ENCODE measurements at places on chromosomes 11 and 22.
A peak's percentile ranks its signal among the peaks of the same experiment; 100 is the strongest.

DNA sequence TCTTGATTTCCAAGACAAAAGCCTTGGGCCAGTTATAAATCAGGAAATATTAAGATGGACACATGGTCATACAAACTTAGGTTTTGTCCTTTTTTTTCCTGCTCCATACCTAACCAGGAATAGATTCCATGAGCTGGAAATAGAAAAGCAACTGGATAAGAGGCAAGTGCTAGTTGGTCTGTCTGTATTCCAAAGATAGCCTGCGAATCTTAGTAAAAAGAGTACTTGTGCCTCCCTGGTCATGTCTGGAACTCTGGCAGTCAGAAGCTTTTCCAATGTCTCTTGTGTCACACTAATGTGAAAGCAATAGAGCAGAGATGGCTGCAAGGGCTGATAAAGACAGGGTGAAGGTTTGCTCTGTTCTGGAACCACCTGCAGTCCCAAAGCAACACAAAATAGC is 590.2 kb upstream of the ANO5 start:
- no peak for DNase-seq

DNA sequence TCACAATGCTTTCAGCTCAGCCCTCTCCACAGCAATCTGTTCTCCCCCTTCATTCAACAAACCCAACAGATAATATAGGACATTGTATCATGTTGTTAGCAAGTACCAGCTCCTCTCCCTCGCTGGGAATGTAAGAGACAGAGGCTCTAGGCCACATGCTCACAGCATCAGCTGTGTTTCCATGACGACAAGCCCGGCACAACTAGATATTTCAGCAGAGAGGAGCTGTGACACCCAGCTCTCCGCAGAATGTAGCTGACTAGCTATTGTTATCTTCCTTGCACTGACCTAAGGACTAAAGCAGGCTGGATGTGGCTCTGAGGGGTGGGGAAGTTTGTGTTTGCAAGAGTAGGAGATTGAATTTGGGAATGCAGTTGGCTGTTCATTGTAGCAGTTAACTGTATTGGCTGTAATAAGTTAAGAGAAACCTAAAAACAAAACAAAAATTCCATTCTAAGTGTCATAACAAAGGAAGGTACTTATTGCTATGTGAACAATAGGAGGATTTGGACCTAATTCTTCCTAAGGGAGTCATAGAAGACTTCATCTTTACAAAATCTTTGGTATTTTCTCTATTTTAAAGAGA is 28.0 kb upstream of the RRAS2 start:
- peak; percentile 85 for DNase-seq

DNA sequence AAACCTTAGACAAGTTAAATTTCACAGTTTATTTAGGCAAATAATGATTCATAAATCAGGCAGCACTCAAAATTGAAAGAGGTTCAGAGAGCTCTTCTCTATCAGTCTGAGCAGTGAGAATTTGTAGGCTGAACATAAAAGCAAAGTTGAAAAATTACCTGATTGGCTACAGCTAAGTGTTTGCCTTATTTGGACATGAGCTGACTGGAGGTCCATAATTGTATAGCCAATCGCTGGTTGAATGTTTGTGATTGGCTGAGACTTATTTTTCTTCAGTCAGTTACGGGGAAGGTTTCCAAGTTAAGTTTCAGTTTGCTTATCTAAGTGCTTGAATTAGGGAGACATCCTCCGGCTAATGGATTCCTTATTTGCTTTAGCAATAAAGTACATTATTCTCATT is 527.5 kb downstream of the CNTN5 start:
- DNase-seq: no peak

DNA sequence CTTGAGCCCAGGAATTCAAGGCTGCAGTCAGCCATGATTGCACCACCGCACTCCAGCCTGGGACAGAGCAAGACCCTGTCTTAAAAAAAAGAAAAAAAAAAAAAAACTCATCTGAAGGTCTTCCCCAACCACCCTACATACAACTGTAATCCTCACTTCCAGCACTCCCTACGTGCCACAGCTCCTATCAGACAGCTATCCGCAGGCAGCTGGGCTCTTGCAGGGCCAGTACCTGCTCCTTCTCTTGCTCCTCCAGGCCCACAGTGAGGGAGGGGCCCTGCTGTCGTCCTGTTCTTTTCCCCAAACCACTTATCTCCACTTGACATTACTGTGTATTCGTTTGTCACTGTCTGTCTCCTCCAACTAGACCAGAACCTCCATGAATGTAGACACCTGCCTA is 156.1 kb upstream of the NECTIN1 start:
- DNase-seq: no peak

GRCh38 chr11:20861322-20861721 is 191.9 kb downstream of the NELL1 start:
- DNase-seq: no peak

- no peak for DNase-seq
These were observed 32.3 kb downstream of the TRIM29 start for GRCh38 chr11:120105576-120105975.

DNA sequence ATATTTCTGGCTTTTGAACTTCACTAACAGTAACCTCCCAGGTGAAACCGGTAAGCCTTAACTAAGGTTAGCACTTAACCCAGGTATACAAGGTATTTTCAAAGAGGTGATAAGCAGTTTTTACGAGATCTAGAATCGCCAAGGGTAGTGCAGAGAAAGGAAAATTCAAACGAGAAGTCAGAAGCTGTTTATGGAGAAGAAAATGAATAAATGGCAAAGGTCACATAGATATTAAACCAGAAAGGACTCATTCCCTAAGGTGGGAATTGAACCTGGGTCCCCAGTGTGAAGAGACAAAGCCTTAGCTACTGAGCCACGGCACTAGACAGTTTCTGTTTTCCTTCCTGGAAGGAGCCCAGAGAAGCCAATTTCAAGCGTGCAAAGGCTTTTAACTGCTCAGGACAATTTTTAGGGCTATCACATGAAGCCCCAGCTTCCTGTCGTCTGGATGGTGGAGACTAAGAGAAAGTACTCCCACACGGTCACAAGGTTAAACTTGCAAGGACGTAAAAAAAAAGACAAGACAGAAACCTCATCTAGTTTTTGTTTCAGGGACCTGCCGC is 5.7 kb upstream of the C1QTNF6 start:
- DNase-seq: peak; percentile 54

DNA sequence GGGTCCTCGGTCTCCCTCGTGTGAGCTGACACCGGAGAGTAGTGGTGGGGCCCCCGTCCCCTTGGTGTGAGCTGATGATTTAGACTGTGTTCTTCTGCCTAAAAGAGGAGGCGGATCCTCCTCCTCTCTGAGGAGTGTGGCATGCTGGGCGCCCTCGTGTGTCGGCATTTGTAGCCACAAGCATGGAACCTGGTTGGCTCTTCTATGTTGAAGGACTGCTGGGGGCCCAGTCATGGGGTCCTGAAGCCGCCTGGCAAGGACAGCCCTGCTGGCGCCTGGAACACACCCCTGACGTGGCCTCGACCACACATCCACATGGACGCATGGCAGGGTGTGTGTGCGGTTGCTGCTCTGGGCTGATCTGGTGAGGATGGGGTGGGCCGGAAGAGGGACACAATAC is 50.2 kb downstream of the AP2A2 start:
- peak; percentile 30 for DNase-seq

DNA sequence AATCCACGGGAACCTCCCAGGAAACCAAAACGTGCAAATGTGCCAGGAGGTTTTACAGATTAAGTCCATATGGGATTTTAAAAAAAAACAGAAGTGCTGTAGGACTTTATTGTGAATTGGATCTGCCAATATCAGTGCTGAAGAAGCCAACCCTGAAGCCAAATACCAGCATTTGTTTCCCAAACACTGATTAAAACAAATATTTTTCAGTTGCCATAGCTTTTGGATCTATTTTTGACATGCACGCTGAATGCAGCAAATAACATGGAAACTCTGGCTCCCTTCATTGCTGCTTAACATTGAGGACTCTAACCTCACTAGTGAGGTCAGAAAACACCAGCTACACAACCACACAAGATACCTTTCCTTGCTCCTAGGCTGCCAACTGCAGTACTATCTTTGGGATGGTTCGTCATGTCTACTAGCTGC is 28.4 kb upstream of the SIK2 start:
- DNase-seq: no peak

DNA sequence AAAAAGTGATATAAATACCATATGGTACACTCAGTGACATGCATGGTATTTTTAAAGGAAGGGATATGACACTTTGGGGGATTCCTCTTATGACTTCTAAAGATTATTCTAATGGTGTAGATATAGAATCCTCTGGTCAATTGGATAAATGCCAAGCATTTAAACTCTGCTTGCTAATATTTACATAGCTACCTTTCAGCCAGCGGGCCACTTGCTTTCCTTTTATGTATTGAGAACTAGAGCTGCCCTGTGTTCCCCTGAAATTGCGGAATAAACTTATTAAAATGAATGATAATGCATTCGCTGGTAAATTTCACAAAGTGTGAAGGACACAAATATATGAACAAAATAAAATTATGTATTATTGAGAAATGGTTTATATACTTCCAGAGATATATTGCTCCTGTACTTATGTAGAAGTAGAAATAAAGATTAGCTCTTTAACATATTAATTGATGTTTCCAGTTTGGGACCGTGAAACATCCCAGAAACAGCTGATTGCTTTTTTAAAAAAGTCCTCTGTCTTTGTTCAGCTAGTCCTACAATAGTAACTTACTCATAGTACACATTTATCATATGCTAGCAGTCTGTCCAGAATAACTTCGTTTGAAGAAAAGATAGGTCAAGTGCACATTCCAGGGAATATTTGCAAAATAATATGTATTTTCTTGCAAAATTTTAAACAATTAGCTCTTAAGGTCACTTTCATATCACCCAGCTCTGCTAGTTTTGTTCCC is 40.1 kb upstream of the CARD18 start:
- no peak for DNase-seq

DNA sequence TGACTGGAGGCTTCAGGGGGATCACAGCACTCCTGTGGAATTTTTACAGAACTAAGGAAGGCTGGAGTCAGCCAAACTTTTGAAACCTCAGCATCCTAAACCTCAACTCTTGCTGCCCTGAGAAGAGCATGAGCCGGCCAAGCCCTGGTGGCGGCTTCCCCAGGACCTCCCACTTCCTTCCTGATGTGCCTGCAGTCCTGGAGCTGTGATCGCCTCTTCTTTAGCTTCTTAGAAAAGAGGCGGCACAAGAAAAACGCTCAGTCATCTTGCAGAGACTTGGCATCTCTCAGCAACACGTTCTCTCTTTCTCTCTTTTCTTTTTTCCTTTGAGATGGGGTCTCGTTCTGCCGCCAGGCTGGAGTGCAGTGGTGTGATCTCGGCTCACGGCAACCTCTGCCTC is 40.4 kb upstream of the AMPD3 start:
- DNase-seq: peak; percentile 41

DNA sequence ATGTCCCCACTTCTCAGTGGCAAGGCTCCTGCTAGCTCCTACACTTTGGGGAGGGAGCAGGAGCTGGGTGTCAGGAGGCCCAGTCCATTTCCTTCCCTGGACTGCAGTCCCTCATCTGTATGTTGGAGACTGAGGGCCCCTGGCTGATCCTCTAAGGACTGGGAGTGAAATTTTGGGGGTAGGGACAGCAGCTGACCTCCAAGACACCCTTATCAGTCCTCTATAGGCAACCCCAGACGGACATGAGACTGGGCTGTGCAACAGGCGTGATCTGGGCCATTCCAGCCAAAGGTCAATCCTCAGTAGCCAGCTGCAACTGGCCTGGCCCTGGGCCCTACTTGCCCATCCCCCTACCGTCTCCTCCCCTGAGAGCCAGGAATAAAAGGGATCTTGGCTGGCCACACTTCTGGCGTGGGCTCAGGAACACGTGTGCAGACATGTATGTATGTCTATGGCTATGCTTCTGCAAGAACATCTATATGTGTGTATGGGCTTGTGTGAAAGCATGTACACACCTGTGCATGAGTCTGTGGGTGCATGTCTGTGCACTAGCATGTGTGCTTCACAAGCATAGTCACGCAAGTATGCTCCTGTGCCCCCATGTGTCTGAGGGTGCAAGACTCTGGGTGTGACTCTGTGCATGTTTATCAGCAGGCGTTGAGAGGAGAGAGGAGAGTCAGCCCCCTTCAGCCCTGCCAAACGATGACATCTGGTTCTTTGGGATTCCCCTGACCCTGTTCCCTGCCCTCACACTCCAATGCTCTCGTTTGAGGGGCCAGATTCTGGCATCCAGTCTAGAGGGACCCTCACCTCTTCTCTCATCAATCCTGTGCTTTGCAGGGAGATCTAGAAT is 24.6 kb upstream of the DGAT2 start:
- DNase-seq: no peak

DNA sequence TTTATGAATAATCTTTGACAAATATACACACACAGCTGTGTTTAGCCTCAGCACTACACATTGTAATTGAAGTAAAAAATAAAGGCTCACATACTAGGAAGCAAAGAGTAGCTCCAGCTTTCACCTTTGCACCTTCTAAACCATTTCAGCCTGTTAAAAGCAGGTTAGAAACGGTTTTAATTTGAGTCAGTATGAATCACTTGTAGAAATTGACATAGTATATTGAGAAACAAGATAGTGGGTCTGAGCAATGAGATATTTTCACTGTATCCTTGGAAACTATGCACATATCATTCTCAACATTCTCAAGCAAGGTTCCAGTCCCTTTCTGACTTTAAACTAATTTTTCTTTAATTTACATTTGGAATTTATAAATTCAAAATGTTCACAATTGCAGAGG is 380.3 kb downstream of the AASDHPPT start:
- peak; percentile 83 for DNase-seq

DNA sequence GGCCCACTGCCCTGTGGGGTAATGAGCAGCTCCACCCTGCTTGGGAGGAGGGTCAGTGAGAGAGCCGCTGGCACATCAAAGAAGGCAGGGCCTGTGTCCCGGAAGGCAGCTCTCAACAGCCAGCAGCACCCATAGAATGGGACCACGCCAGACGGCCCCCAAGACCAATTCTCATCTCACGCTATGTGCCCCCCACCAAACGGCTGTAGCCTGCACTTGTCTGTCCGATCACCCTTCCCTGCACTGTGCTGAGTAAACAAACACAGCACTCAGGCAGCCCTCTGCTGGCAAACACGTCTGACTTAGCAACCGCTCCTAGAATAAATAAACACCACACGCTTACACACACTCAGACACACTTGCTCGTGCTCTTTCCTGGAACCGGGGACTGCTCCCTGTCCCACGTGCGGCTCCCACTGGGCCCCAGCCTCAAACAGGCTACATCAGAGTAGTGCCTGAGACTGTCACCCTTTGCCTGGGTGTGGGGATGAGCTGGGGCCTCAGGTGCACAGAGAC is 53.2 kb upstream of the CDON start:
- DNase-seq: peak; percentile 87

Data from iris pigment epithelial cell (primary cell).